ENCODE measurements at places on chromosomes 5 and 9. TPM values are rescaled to one million over a fixed set of nuclear protein-coding genes. Genes with fewer than 3 reads are reported as not detected.

The CCNJL gene
- total RNA-seq, result not detected

The PCDHGA3 gene
- 1.2 TPM for total RNA-seq

The SLC46A2 gene
- not detected for total RNA-seq

The COL23A1 gene
- total RNA-seq, result not detected

The ZFP37 gene
- 0.73 TPM for total RNA-seq

The PRDM9 gene
- not detected for total RNA-seq

The PAPPA gene
- total RNA-seq, result 26.8 TPM

The FAM53C gene
- total RNA-seq, result 33.2 TPM

The FBP1 gene
- not detected for total RNA-seq

The ARHGEF39 gene
- total RNA-seq, result 1.5 TPM

The DCAF10 gene
- total RNA-seq, result 18.4 TPM

The AIF1L gene
- 0.37 TPM for total RNA-seq

The MARCOL gene
- total RNA-seq, result not detected

The TAF11L5 gene
- total RNA-seq, result not detected

The GMCL2 gene
- total RNA-seq, result not detected

The SHOC1 gene
- not detected for total RNA-seq

The RGS7BP gene
- total RNA-seq, result not detected

The GRIA1 gene
- under 0.01 TPM for total RNA-seq

The TMEFF1 gene
- total RNA-seq, result 0.78 TPM

The FST gene
- total RNA-seq, result 91.1 TPM

The PCDHB16 gene
- total RNA-seq, result 0.20 TPM

The SV2C gene
- not detected for total RNA-seq

The PLPP7 gene
- 13.6 TPM for total RNA-seq

The CTSV gene
- not detected for total RNA-seq

The PCDHB6 gene
- total RNA-seq, result under 0.01 TPM

The SSBP2 gene
- 17.2 TPM for total RNA-seq

The LMNB1 gene
- 95.8 TPM for total RNA-seq

The CHSY3 gene
- 8.8 TPM for total RNA-seq

The GLDC gene
- total RNA-seq, result 17.6 TPM

The NDOR1 gene
- total RNA-seq, result 8.4 TPM

The ZNF474 gene
- total RNA-seq, result under 0.01 TPM

The ZDHHC11 gene
- 2.0 TPM for total RNA-seq

The CDKN2B gene
- total RNA-seq, result 9.2 TPM

The PIP5KL1 gene
- 5.5 TPM for total RNA-seq

The FRRS1L gene
- not detected for total RNA-seq

The SLCO4C1 gene
- under 0.01 TPM for total RNA-seq

The PPP2R2B gene
- not detected for total RNA-seq

The INSL6 gene
- not detected for total RNA-seq

The OSMR gene
- total RNA-seq, result 108 TPM

The DEPDC1B gene
- 11.3 TPM for total RNA-seq

The LPAR1 gene
- 74.5 TPM for total RNA-seq

The FGF18 gene
- not detected for total RNA-seq

The PARP8 gene
- 11.9 TPM for total RNA-seq

The C5orf52 gene
- total RNA-seq, result not detected

The GPR107 gene
- 17.6 TPM for total RNA-seq

The SLC27A6 gene
- total RNA-seq, result under 0.01 TPM

The PCDHGC5 gene
- total RNA-seq, result 2.9 TPM

The UGT3A2 gene
- total RNA-seq, result not detected

The FCN2 gene
- not detected for total RNA-seq

The GARIN3 gene
- not detected for total RNA-seq

The PAX5 gene
- total RNA-seq, result not detected

The CER1 gene
- total RNA-seq, result not detected

The CARTPT gene
- total RNA-seq, result not detected
